ENCODE measurements at places on chromosomes 11 and 22. TPM values are rescaled to one million over a fixed set of nuclear protein-coding genes. Genes with fewer than 3 reads are reported as not detected.

The P2RY2 gene
- 0.94 TPM for polyA plus RNA-seq

The POU2AF1 gene
- polyA plus RNA-seq = 2.7 TPM

The SHANK3 gene
- 6.3 TPM for polyA plus RNA-seq

The UBQLNL gene
- 42.8 TPM for polyA plus RNA-seq

The CASP5 gene
- 0.37 TPM for polyA plus RNA-seq

The NLRP6 gene
- polyA plus RNA-seq = 0.26 TPM

The GNG3 gene
- 11.1 TPM for polyA plus RNA-seq
